ENCODE measurements at places on chromosomes 3 and 15.
A peak's percentile ranks its signal among the peaks of the same experiment; 100 is the strongest.

- DNase-seq, result no peak
Observed at GRCh38 chr3:121956363-121956762, 62.2 kb downstream of the SLC15A2 start.

DNA sequence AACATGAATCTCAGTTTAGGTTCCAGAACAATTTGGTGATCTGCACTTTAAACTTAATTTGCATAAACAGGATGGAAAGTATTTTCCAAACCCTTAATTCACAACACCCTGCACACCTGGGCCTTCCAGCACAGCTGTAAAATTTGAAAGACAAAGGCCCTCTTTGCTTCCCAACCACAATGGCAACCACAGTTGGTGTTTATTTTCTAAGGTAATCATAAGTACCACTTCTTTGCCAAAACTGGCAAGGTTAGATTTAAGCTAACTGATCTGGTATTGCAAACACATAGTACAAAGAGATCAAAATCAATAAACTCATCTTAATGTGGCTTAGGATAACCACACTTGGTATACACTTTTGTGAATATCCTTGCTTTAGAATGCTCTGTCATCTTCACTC, 4.1 kb downstream of the LRIG1 start:
- DNase-seq, result no peak

DNA sequence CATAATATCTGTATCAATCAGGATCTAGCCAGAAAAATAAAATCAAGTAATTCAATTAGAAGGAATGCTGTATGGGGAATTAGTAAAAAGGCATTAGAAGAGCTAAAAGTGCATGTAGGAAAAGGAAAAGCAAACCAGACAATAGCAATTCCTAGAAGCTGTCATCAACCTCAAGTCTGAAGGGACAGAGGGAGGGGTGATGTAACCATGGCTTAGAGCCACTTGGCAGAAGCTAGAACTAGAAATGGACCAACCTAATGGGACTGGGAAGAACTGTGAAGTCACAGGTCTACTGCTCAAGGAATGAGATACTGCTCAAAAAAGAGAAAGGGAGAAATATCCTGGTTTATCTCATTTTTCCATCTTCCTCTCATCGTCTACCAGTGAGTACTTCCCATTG, 590.7 kb upstream of the SGO1 start:
- no peak for DNase-seq

GRCh38 chr3:166661621-166662020, 718.5 kb downstream of the ZBBX start:
- no peak for DNase-seq

GRCh38 chr3:12999147-13000140, 73.8 kb downstream of the IQSEC1 start:
- DNase-seq, result no peak

DNA sequence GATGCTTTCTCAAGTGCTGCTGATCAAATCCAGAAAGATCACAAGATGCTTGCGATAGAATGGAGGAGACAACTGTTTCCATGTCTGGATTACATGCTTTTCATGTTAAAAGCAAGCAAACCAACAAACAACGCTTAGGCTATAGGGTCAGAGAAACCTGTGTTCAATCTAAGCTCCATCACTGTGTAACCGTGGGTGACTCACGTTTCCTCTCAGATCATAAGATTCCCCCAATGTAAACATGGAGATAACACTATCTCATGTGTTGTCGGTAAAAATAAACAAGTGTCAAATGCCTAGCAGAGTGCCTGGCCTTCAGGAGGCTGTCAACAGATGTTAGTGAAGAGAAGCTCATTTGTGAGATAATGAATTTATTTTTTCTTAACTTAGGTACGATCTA, 907.8 kb downstream of the NTRK3 start:
- peak; percentile 15 for DNase-seq

GRCh38 chr3:95120921-95121320, 1058.1 kb downstream of the NSUN3 start:
- DNase-seq, result no peak

DNA sequence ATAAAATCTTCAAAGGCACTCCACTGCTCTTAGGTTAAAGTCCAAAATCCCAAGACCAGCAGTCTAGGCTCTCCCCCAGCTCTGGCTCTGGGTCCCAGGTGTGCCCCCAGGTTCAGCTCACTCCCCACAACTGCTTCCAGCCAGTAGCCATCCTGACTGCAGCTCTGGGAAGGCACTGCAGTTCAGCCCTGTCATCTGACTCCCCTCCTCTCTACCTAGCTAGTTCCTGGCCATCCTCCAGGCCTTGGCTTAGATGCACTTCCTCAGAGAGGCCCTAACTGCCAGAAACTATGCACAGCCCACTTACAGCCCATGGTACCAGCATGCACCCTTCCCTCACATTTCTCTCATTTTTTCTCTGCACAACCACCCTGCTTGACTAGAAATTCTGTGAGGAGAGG, 25.5 kb downstream of the TBC1D2B start:
- peak; percentile 44 for DNase-seq

DNA sequence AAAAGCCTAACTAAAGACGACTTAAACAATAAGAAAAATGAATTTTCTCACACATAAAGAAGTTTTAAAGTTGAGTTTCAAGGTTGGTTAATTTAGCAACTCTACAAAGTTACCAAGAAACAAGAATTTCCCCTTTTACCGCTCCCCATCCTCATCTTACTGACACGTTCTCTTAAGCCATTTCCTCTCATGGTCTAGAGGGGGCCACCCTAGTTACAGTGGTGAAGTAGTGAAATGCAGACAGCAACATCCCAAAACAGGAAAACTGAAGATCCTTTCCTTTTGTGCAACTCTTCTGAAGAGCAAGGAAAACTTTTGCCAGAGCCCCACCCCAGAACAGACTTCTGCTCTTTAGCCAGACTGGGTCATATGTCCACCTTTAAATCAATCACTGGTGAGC, 17.3 kb upstream of the SOX14 start:
- no peak for DNase-seq

DNA sequence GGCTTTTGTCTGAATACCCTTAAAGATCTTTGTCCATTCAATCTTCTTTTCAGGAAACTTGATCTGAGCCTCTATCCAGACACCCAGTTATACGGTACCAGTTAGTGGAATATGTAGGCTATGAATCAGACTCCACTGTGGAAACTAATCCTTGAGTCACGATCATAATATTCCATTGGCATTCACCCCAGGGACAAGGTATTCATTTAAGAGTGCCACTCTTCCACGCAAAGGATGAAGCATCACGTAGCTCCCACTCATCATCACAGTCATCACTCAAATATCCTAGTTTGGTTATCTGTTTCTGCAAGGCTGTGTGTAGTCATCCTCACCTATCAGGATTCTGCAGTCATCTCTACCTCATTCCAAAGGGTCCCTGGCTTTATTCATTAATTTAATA, 85.6 kb downstream of the NEDD4 start:
- no peak for DNase-seq

DNA sequence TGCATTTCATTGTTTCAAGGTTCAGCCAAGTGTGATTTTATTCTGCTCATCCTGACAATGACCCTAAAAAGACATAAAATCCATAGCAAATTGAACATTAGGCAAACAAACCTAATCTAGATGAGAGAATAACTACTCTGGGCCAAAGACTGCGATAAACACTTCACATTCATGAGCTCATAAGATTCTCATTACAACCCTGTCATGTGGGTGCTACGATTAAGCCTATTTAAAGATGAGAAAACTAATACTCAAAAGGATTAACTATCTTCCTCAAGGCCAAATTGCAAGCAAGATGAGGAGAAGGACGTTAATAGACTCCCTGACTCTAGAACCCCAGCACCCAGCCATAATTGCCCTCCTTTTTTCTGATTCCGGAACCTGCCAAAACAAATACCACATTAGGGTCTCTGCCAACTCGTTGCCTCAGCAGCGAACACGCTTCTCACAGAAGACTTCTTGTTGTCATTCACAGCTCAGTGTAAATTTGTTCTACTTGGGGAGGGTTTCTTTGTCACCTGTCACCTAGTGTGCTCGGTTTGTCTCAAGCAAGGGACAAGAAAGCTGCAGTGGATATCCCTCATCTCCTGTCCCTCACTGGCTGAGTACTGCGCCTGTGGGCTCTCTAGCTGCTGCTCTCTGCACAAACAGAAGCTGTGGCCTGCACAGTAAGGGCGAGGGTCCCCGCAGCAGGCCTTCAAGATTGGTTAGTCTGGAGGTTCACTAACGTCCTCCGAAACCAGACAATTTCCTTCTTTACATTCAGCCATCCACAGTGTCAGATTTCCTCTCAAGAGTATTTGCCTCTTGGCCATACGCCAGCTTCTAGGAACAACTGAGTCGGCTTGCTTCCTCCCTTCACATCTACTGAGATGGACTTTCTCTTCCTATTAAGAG, 200.0 kb upstream of the UBE2E2 start:
- DNase-seq, result peak; percentile 10

- DNase-seq, result no peak
Observed at GRCh38 chr3:112568642-112569041, 6.8 kb downstream of the SLC35A5 start.

DNA sequence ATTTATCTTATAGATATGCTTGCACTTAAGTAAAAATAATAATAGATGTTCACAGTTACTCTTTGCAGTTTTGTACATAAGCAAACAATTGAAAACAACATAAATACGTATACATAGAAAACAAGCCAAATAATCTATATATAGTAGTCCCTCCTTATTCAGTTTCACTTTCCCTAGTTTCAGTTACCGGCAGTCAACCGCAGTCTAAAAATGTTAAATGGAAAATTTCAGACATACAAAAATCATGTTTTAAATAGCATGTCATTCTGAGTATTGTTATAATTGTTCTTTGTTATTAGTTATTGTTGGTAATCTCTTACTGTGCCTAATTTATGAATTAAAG, 262.0 kb downstream of the CGGBP1 start:
- DNase-seq, result no peak

- DNase-seq, result peak; percentile 46
Observed at GRCh38 chr3:13072239-13072599, 1.0 kb downstream of the IQSEC1 start.

DNA sequence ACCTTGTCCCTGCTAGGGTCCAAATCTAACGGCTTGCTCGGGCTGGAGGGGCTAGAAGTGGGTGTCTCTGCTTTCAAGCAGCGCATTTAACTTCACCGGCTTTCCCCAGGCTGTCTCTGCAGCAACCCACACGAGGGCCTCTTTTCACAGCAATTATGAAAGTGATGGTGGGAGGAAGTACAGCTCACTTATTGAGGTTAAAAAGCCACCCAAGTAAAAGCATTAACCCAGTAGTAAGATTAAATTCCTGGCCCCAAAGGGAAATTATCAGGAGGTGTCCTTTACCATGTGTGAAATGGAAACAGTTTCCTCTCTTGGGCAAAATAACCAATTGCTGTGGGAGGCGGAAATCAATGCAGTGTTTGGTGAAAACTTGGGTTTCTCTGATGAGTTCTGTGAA, 41.1 kb downstream of the NGRN start:
- DNase-seq, result no peak

GRCh38 chr15:63560741-63561448, 36.3 kb upstream of the FBXL22 start:
- no peak for DNase-seq

All from NCI-H2171 treated with DMSO at 0.1 percent for 48 hours (cell line).